H1 (cell line): ENCODE measurements at places on chromosomes 3 and 15.

DNA sequence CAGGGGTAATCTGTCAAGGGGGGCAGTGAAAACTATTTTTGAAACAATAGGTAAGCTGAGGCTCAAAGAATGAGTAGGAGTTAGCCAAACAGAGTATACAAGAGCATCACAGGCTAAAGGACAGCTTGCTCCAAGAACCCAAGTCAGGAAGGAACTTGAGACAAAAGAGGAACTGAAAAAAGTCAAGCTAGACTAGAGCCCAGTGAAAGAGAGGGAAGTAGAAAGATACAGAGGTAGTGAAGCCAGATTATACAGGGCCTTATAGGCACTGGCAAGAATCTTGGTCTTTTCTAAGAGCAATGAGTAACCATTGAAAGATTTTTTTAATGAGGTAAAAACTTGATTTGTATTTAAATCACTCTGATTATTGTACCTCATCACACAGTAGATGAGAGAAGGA lies 69.9 kb downstream of the FILIP1L start:
- H3K36me3 ChIP-seq = no peaks in the 10 kb centered on the region
- H3K4me3 ChIP-seq = no peak overlapping the region
- no peaks in the 10 kb centered on the region; the same call in 1 of the 2 replicates for H3K4me1 ChIP-seq
- H3K27me3 ChIP-seq = no peaks in the 10 kb centered on the region

DNA sequence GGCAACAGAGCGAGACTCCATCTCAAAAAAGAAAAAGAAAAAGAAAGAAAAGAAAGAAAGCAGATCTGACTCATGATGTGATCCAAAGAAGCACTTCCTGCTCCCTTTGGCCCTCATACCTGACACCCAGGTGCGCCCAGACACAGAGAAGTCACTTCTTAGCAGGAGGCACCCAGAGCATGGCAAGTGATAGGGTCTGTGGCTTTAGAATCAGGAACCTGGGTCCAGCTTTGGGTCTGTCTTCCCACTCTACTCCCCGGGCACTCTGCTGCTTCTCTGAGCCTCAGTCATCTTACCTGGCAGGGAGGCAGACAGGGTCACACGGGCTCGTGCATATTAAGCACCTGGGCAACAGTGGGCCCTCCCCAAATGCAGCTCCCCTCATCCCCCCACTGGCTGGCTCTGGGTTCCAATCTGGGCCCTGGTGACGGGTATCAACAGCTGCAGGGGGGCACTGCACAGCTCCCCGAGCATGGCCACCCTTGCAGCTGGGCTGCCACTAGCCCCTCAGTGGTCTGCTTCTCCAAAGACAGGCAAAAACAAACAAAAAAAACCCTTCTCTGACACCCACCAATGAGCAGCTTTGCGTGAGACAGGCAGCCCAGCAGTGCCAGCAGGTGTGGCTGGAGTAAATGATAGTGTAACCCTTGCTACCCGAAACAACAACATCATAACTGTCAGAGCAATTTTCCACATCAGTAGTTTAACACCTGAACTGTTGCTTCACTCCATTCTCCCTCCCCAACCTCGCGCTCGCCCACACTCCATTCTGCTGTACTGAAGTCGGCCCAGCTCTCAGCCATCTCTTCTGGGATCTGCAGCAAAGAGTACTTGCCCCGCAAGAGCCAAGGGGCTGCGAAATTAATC lies 99.8 kb downstream of the MEGF11 start:
- no peaks in the 10 kb centered on the region for H3K36me3 ChIP-seq
- H3K4me1 ChIP-seq = no peaks in the 10 kb centered on the region
- no peak overlapping the region for H3K4me3 ChIP-seq
- H3K27me3 ChIP-seq = no peaks in the 10 kb centered on the region
- DNase-seq = no peak

DNA sequence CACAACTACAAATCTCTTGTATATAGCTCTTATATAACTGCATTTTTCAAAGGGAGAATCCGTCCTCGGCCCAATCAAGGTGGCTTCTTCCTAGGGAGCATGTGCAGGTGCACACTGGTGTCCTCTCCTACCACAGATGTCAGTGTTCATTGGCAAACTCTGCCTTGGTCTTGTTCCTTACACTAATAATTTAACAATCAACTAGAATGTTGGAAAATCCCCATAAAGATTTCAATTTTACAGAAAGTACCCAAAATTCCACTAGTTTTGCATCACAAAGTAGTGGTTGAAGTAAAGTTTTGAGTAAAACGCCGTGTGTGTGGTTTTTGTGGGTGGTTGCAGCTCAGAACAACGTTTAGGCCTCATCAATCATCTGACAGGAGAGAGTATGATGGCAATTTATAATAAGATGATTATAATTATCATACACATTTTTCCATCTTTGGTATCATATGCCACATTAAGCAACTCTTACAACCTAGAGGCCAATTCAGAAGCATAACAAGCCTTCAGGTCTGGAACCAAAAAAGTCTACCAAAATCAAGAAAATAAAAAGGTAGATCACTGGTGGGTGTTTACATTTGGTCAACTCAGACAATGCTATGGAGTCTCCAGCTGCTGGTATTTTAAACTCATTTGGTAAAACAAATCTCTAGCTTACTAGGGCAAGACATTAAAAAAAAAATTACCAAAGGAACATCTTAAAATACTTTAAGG lies 128.9 kb upstream of the BHLHE40 start:
- peaks cover 4% of the 10 kb centered on the region for H3K4me1 ChIP-seq
- no peaks in the 10 kb centered on the region for H3K36me3 ChIP-seq
- DNase-seq = no peak
- H3K27me3 ChIP-seq = no peaks in the 10 kb centered on the region
- H3K4me3 ChIP-seq = no peak overlapping the region
- H3K27ac ChIP-seq = no peak overlapping the region

DNA sequence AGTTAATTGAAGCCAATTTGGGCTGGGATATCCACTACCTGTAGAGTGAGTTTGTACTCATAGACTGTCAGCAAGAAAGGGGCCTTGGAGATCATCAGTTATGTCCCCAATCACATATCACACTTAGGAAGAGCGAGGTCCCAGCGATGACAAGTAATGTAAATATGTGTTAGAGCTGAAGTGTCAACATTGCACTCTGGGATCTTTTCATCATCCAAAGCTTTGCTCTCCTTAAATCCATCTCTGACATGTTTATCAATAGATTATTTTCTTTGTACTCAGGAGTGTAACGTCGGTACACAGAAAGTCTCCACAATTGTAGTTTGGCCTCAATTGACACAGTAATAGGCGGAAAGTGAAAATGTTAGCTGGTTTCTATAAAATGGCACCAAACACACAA lies 113.7 kb upstream of the TPRG1 start:
- no peaks in the 10 kb centered on the region for H3K4me1 ChIP-seq
- DNase-seq = no peak
- no peak overlapping the region for H3K4me3 ChIP-seq

DNA sequence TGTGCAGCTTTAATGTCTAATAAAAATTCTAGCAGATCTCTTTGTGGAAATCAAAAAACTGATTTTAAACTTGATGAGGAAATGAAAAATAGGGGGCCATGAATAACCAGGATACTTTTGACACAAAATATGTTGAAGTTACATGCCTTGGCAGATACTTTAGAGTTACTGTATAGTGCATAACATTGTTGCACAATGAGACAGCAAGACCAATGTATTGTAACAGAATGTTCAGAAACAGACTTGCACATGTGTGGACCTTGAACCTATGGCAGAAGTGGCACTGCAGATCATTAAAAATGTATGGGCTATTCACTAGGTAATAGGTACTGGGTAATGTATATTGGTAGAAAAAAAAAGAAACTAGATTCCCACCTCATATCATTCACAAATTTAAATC lies 343.0 kb upstream of the ARL6 start:
- no peaks in the 10 kb centered on the region for H3K36me3 ChIP-seq
- H3K27me3 ChIP-seq = no peaks in the 10 kb centered on the region
- no peaks in the 10 kb centered on the region for H3K4me1 ChIP-seq
- DNase-seq = no peak
- no peak overlapping the region for H3K4me3 ChIP-seq

GRCh38 chr15:56698270-56698669 lies 35.0 kb downstream of the ZNF280D start:
- no peaks in the 10 kb centered on the region for H3K27me3 ChIP-seq
- DNase-seq = no peak
- no peaks in the 10 kb centered on the region for H3K4me1 ChIP-seq

DNA sequence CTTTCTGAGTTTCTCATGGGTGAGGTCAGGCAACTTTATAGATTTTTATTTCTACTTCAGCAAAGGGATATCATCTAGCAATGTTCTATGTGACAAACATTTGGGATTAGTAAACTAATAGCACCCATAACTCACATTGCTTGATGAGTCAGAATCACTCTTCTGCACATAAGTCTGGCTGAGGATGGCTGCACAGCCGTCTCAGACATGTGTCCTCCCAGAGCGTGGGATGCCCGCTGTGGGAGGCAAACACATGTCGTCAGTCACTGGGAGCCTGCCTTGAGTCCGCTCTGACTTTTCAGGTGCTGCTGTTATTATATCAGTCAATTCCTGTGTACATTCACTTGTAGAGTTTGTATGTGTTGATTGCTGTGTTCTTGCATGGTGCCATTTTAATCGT lies 230.7 kb upstream of the TRIM42 start:
- H3K4me1 ChIP-seq = no peaks in the 10 kb centered on the region
- no peak overlapping the region for H3K4me3 ChIP-seq
- H3K27ac ChIP-seq = no peak overlapping the region
- no peak for DNase-seq

GRCh38 chr15:61829514-61829889 lies 230.7 kb downstream of the VPS13C start:
- H3K27ac ChIP-seq = no peak overlapping the region
- no peak overlapping the region for H3K4me3 ChIP-seq
- DNase-seq = no peak
- H3K27me3 ChIP-seq = no peaks in the 10 kb centered on the region

DNA sequence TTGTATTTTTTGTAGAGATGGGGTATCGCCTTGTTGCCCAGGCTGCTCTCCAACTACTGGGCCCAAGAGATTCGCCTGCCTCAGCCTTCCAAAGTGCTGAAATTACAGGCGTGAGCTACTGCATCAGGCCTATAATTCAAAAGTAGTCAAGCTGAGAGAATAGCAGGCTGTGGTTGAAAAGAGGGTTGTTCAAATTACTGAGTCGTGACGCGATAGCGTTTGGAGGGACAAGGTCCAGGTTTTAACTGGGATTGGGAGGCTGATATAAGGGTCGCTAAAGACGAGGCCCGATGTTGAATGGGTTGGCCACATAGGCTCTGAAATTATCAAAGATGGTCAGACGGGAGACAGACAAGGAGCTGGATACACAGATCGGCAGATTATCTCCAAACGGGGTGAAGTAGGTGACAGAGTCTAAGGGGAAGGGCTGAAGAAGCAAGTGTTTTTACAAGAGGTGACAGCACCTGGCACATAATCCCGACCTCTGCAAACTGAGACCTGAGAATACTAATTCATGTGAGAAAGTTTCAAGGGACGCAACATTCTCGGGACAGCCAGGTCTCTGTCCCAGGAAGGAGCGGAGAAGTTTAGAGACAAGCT lies 759 bp upstream of the ARID3B start:
- H3K4me3 ChIP-seq = peak overlapping the region; percentile 91
- H3K27ac ChIP-seq = peak overlapping the region; percentile 57
- no peak for DNase-seq
- peaks cover 12% of the 10 kb centered on the region for H3K36me3 ChIP-seq

GRCh38 chr3:185208823-185209222 lies 45.0 kb downstream of the EHHADH start:
- H3K36me3 ChIP-seq = no peaks in the 10 kb centered on the region
- no peaks in the 10 kb centered on the region for H3K4me1 ChIP-seq
- no peaks in the 10 kb centered on the region for H3K27me3 ChIP-seq
- no peak for DNase-seq

GRCh38 chr3:168044049-168044448 lies 51.7 kb downstream of the GOLIM4 start:
- H3K27me3 ChIP-seq = no peaks in the 10 kb centered on the region
- no peak overlapping the region for H3K27ac ChIP-seq
- no peak overlapping the region for H3K4me3 ChIP-seq
- H3K4me1 ChIP-seq = no peaks in the 10 kb centered on the region
- no peak for DNase-seq

DNA sequence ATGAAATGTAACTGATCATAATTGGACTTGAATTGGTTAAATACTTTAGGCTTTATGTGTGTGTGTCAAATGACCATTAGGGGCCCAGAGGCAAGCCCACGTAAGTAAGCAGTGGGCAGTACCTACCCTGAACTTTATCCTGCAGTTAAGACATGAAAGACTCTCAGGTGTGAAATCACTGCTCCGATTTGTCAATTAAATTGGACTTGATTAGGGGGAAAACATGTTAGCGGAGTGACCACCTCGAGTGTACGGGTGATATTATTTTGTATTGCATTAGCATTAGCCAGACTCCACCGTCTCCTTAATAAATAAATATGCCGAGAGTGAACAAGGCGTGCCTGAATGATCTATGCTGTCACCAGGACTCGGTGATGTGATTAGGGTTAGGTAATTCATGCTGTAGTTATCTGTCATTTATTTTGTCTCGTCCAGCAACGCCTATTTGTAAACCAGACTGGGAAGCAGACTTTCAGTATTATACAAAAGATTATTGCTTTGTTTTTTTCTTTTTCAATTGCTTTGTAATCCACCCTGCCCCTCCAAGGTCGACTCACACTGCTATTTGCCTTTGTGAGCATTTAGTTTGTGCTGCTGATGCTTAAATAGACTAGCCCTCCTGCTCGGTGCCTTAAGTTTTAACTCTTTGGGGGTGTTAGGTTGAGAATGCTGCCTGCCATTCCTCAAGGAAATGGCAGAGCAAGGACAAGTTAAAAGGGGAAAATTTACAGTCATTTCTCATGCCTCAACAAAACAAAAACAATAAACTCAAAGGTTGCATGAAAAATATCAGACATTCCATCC lies 1.8 kb downstream of the RBMS3 start:
- H3K4me3 ChIP-seq = peak overlapping the region; percentile 65
- DNase-seq = no peak
- H3K36me3 ChIP-seq = no peaks in the 10 kb centered on the region
- no peak overlapping the region for H3K27ac ChIP-seq

- H3K27ac ChIP-seq = no peak overlapping the region
- H3K4me1 ChIP-seq = peaks cover 7% of the 10 kb centered on the region
- H3K36me3 ChIP-seq = no peaks in the 10 kb centered on the region
- H3K4me3 ChIP-seq = no peak overlapping the region
These were observed 31.4 kb upstream of the CHRNB4 start for GRCh38 chr15:78672285-78673014.

DNA sequence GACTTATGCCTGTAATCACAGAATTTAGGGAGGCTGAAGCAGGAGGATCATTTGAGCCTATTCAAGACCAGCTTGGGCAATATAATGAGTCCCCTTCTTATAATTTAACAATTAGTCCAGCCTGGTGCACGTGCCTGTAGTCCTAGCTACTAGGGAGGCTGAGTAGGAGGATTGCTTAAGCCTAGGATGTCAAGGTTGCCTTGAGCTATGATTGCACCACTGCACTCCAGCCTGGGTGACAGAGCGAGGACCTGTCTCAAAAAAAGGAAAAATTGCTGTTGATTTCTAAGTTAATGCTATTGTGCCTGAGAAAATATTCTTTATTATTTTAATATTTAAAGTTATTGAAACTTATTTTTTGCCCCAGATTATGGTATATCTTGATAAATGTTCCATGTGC lies 159.0 kb downstream of the NLGN1 start:
- no peak for DNase-seq
- H3K27ac ChIP-seq = no peak overlapping the region
- H3K4me3 ChIP-seq = no peak overlapping the region

GRCh38 chr15:65979316-65979715 lies 110.0 kb downstream of the RAB11A start:
- DNase-seq = no peak
- H3K4me3 ChIP-seq = no peak overlapping the region
- no peaks in the 10 kb centered on the region for H3K36me3 ChIP-seq
- H3K4me1 ChIP-seq = peaks cover 10% of the 10 kb centered on the region
- H3K27ac ChIP-seq = no peak overlapping the region

- DNase-seq = no peak
- no peaks in the 10 kb centered on the region for H3K27me3 ChIP-seq
- no peaks in the 10 kb centered on the region; the same call in 1 of the 2 replicates for H3K4me1 ChIP-seq
- no peak overlapping the region for H3K27ac ChIP-seq
These were observed 14.0 kb downstream of the EDEM1 start for GRCh38 chr3:5201536-5201935.
